CD4-positive, alpha-beta memory T cell (primary cell): ENCODE measurements at places on chromosomes 4 and X. TPM values are rescaled to one million over a fixed set of nuclear protein-coding genes. Genes with fewer than 3 reads are reported as not detected.

- no peaks in the 10 kb centered on the region for H3K4me1 ChIP-seq
- no peak overlapping the region for H3K27ac ChIP-seq
- H3K4me3 ChIP-seq: no peak overlapping the region
- H3K36me3 ChIP-seq: peaks cover 51% of the 10 kb centered on the region
- no peaks in the 10 kb centered on the region for H3K27me3 ChIP-seq
- no peak for DNase-seq
Measured at GRCh38 chr4:153635846-153636245, 48.2 kb upstream of the TLR2 start.

GRCh38 chrX:105781804-105782203, 40.5 kb upstream of the NRK start:
- no peaks in the 10 kb centered on the region for H3K36me3 ChIP-seq
- no peaks in the 10 kb centered on the region for H3K4me1 ChIP-seq
- no peak overlapping the region for H3K27ac ChIP-seq

- no peak for DNase-seq
- H3K4me1 ChIP-seq: peaks cover 5% of the 10 kb centered on the region
- no peaks in the 10 kb centered on the region for H3K36me3 ChIP-seq
- H3K27me3 ChIP-seq: no peaks in the 10 kb centered on the region
- no peak overlapping the region for H3K4me3 ChIP-seq
- no peak overlapping the region for H3K27ac ChIP-seq
Measured at GRCh38 chrX:40004246-40004535, 93.6 kb downstream of the BCOR start.

GRCh38 chrX:82196866-82197265, 995.0 kb downstream of the SH3BGRL start:
- H3K27ac ChIP-seq: no peak overlapping the region
- no peaks in the 10 kb centered on the region for H3K4me1 ChIP-seq
- no peak overlapping the region for H3K4me3 ChIP-seq
- no peak for DNase-seq
- H3K36me3 ChIP-seq: no peaks in the 10 kb centered on the region
- H3K27me3 ChIP-seq: no peaks in the 10 kb centered on the region

DNA sequence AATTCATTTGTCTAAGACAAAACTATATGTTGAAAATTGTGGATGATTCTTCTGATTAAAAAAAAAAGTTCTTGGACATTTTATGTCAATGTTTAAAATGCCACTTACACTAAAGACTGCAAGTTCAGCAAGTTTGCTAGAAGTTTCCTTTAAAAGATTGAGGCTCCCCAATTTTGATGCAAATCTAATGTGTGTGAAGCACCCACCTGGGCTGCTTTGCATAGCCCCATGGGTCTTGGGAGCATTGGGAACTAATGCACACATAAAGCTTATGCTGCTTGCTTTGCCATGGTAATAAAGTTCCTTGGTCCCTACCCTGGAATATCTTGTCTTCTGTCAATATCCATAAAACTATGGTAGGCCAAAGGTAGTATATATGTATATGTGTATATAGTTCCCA, 725.9 kb upstream of the GRID2 start:
- H3K36me3 ChIP-seq: no peaks in the 10 kb centered on the region
- no peak overlapping the region for H3K4me3 ChIP-seq
- no peak overlapping the region for H3K27ac ChIP-seq
- H3K4me1 ChIP-seq: no peaks in the 10 kb centered on the region
- no peak for DNase-seq

GRCh38 chr4:59341506-59341905, 1858.6 kb upstream of the ADGRL3 start:
- no peak for DNase-seq
- no peaks in the 10 kb centered on the region for H3K27me3 ChIP-seq
- H3K27ac ChIP-seq: no peak overlapping the region
- H3K4me1 ChIP-seq: no peaks in the 10 kb centered on the region
- H3K4me3 ChIP-seq: no peak overlapping the region
- H3K36me3 ChIP-seq: no peaks in the 10 kb centered on the region

DNA sequence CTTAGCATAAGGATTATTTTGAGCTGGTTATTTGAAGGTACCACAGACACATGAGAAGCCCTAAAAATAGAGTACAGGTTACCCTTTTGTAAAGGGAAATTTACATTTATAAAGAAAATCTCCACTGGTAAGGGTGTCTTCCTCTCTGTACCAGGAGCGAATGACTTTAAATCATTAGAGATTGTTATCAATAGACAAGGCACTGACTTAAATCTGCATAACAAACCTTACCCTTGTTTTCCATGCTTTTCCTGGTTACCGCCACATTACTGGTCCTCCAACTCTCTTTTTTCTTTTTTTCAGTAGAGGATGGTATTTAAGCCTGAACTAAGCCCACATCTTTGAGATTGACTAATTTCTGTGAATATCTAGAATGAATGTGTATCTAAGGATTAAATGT, 129.8 kb downstream of the SLC7A11 start:
- DNase-seq: no peak
- no peak overlapping the region for H3K27ac ChIP-seq
- no peaks in the 10 kb centered on the region for H3K27me3 ChIP-seq
- no peaks in the 10 kb centered on the region for H3K4me1 ChIP-seq
- no peak overlapping the region for H3K4me3 ChIP-seq

- no peak overlapping the region for H3K4me3 ChIP-seq
- H3K36me3 ChIP-seq: no peaks in the 10 kb centered on the region
- H3K27ac ChIP-seq: no peak overlapping the region
- H3K27me3 ChIP-seq: no peaks in the 10 kb centered on the region
- no peaks in the 10 kb centered on the region for H3K4me1 ChIP-seq
Measured at GRCh38 chr4:154314248-154314647, 177.4 kb downstream of the DCHS2 start.

- no peaks in the 10 kb centered on the region for H3K27me3 ChIP-seq
- H3K27ac ChIP-seq: no peak overlapping the region
- H3K36me3 ChIP-seq: no peaks in the 10 kb centered on the region
- H3K4me1 ChIP-seq: no peaks in the 10 kb centered on the region
- no peak for DNase-seq
Measured at GRCh38 chr4:108833046-108833445, 70.2 kb upstream of the ETNPPL start.

MMRN1 gene
- total RNA-seq: 0.55 TPM

GRCh38 chrX:49934729-49935128, 12.3 kb downstream of the CLCN5 start:
- no peaks in the 10 kb centered on the region for H3K27me3 ChIP-seq
- H3K36me3 ChIP-seq: no peaks in the 10 kb centered on the region
- no peak for DNase-seq
- H3K27ac ChIP-seq: no peak overlapping the region
- no peaks in the 10 kb centered on the region for H3K4me1 ChIP-seq
- H3K4me3 ChIP-seq: no peak overlapping the region

DNA sequence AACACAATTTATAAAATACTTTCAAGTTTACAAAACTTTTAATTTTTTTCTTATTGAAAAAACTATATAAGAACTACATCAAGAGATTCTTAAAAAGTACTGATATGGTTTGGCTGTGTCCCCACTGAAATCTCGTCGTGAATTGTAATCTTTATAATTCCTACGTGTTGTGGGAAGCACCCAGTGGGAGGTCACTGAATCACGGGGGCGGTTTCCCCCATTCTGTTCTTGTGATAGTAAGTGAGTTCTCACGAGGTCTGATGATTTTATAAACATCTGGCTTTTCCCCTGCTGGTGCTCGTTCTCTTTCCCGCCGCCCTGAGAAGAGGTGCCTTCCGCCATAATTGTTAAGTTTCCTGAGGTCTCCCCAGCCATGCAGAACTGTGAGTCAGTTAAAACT, 88.5 kb downstream of the FRAS1 start:
- H3K4me3 ChIP-seq: no peak overlapping the region
- H3K27ac ChIP-seq: no peak overlapping the region
- no peaks in the 10 kb centered on the region for H3K36me3 ChIP-seq
- DNase-seq: no peak
- no peaks in the 10 kb centered on the region for H3K27me3 ChIP-seq

- no peak overlapping the region for H3K27ac ChIP-seq
- H3K4me1 ChIP-seq: no peaks in the 10 kb centered on the region
- no peak overlapping the region for H3K4me3 ChIP-seq
- H3K36me3 ChIP-seq: no peaks in the 10 kb centered on the region
- no peaks in the 10 kb centered on the region for H3K27me3 ChIP-seq
Measured at GRCh38 chr4:3421470-3421869, 20.3 kb upstream of the HGFAC start.

GRCh38 chr4:8230891-8231290, 31.8 kb downstream of the SH3TC1 start:
- peaks cover 15% of the 10 kb centered on the region for H3K36me3 ChIP-seq
- no peak overlapping the region for H3K4me3 ChIP-seq
- no peak overlapping the region for H3K27ac ChIP-seq
- no peak for DNase-seq
- H3K27me3 ChIP-seq: no peaks in the 10 kb centered on the region
- peaks cover 38% of the 10 kb centered on the region for H3K4me1 ChIP-seq

DNA sequence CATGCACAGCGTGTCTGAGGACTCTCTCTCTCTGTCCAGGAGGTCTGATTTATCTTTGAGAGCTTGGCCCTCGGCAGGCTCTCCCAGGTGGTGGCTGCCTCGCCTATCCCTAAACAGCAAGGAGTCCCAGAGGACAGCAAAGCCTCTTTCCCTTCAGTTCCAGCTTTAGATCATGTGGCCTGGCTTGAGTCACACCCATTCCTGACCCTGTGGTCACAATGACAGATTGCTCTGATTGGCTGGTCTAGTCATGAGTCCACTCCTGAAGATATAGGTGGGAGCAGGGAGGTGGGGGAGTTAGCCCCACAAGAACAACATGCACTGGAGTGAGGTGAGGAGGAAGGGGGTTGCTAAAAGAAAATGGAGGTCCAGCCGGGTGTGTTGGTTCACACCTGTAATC, 12.1 kb upstream of the PORCN start:
- no peak for DNase-seq
- no peaks in the 10 kb centered on the region for H3K4me1 ChIP-seq
- no peaks in the 10 kb centered on the region for H3K27me3 ChIP-seq
- H3K36me3 ChIP-seq: no peaks in the 10 kb centered on the region
- no peak overlapping the region for H3K27ac ChIP-seq
- H3K4me3 ChIP-seq: no peak overlapping the region

FUNDC1 gene
- 7.4 TPM for total RNA-seq
